Activated gamma-delta T cell treated with anti-CD3 and anti-CD28 coated beads, Interleukin-2, amount 50 U/mL, for 16 hours (primary cell): ENCODE measurements at places on chromosomes 6 and 20.

DNA sequence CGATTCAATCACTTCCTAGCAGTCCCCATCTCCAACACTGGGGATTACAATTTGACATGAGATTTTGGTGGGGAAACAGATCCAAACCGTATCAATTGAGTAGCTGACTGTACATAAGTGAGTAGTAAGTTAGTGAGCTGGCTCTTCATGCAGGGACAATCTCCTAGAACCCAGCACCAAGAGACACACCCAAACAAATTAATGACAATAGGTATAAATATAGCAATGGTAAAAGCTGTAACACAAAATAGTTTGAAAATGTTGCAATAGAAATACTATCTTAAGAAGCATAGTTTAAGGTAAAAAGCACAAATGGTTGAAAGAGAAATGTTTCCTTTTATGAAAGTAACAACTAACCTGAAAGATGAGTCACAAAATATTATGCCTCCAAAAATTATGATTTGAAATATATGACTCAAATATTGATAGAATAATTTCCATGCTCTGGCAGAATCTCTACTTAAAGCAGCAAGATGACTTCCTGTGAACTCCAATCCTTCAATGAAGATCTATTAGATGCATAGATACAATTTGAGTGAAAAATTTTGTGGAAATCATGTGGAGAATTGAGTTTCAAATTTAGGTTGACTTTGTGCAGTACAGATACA is 5.4 kb upstream of the SIRPB1 start:
- DNase-seq = no peak

- no peak for DNase-seq
These were observed 11.0 kb downstream of the DHX35 start for GRCh38 chr20:38973107-38973506.

DNA sequence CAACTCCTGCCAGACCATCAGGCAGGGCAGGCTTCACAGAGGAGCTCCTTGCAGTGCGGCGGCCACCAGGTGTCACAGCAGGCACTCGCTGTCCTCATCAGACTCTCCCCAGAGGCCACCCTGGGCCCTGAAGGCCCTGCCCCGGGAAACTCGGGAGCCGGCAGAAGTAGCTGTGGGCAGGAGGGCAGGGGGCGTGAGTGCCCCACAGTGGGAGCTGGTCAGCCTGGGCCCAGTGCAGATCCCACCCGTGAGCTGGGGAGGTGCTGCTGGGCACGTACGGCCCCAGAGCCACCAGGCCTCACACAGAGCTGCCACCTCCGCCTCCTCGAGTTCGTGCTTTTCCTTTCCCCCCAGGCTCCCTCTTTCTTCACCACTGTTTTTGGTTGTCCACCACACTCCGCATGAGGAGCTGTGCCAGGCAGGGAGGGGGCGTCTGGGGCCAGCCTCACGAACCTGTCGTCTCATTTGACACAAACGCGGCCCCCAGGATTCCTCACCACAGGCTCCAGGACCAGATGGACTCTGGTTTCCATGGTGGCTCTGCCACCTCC is 33.8 kb downstream of the FRMD1 start:
- DNase-seq = no peak

GRCh38 chr20:20334489-20334888 is 33.4 kb upstream of the INSM1 start:
- DNase-seq = no peak

DNA sequence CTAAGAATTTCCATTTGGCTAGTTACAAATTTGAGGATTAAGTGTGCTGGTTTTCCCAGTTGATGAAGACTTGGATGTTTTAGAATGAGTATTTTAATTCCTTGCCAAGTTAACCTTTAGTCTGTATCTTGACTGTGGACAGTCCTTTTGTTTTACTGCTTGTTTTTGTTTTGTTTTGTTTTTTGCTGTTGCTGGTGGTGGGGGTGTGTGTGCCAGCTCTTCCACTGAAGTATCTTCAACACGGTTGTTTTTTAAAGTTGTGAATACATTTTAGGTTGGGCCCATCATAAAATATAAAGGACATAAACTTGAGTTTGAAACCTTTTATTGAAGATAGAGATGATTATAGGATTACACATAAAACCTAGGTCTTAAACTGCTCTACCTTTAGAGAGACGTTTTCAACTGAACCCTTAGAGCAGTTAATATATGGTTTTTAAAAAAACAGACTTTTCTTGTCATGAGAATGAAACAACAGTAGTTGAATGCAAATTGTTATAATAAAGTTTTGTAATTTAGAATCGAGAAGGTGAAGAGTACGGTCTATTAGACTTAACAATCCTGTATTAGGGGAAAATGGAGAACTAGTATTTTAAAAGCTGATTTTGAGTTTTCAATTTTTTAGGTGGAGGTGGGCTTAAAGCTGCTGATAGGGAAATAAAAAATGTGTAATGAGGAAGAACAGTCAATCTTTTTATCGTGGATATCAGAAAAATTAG is 4.0 kb downstream of the QKI start:
- DNase-seq = no peak
